Hepatocyte (in vitro differentiated cells): ENCODE measurements at places on chromosomes 6 and 20.
A peak's percentile ranks its signal among the peaks of the same experiment; 100 is the strongest.

DNA sequence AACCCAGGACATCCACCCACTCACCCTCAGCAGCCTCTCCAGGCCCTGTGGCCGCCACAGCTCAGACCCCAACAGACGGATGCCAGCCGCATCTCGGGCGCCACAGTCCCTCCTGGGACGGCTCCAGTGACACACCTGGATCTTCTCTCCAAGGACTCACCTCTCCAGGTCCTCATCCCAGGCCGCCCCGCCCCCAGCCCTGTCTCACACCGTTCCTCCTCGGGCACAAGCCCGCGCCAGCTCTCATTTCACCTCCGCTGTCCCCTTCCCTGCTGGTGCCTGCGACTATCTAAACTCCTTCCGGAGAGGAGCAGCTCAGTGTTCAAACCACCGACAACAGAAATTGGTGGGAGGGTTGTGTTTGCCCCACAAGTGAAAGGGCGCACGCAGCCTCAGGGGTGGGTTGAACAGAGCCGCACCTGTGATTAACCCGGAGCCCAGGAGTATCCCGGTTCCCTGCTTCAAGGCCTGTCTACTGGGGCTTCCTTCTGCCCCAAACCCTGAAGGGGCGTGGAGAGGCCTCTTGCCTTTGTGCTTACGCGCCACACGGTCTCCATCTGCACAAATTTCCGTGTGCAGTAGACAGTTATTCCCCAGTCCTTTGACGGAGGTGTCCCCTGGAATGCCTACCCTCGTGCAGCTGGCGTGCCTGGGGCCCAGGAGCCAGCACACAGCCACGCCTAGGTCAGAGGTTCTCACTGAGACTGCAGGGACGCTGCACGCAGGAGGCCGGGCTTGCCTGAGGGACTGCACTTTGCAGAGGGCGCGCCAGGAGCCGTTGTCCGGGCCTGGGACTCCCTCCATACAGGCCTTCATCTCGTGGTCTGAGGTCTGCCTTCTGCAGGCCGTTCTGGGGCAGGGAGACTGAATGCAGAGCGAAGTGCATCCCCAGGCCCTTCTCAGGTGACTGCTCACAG, 232.7 kb downstream of the DLL1 start:
- H3K27ac ChIP-seq: no peak overlapping the region
- no peaks in the 10 kb centered on the region for H3K4me1 ChIP-seq
- H3K36me3 ChIP-seq: no peaks in the 10 kb centered on the region

- DNase-seq: peak; percentile 58
- no peak overlapping the region for H3K4me3 ChIP-seq
- H3K36me3 ChIP-seq: no peaks in the 10 kb centered on the region
- peaks cover 12% of the 10 kb centered on the region for H3K4me1 ChIP-seq
- H3K27me3 ChIP-seq: no peaks in the 10 kb centered on the region
These were observed 55.7 kb downstream of the AFG1L start for GRCh38 chr6:108350528-108350927.

- H3K4me3 ChIP-seq: no peak overlapping the region
- H3K4me1 ChIP-seq: no peaks in the 10 kb centered on the region
- H3K27me3 ChIP-seq: no peaks in the 10 kb centered on the region
These were observed 66.3 kb downstream of the PLCG1 start for GRCh38 chr20:41203660-41204059.

DNA sequence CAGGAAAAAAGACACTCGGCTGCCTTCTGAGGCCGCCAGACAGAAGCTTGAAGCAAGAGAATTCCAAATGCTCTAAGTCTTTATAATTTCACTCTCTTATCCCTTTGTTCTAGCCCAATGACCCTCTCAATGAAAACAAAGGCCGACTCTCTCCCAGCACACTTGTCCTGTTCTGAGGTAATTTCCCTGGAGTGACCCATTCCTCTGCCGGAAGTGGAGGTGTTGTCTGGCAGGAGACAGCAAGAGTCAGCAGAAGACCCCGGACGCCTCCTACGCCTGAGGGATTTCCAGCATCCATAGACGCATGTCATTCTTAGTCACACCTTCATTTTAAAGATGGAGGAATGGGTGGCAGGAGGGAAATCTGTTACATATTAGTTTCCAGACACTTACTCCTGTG, 110.3 kb downstream of the SOD2 start:
- H3K27me3 ChIP-seq: no peaks in the 10 kb centered on the region
- no peaks in the 10 kb centered on the region for H3K4me1 ChIP-seq
- no peak for DNase-seq
- H3K4me3 ChIP-seq: no peak overlapping the region
- H3K36me3 ChIP-seq: no peaks in the 10 kb centered on the region
- H3K27ac ChIP-seq: no peak overlapping the region
